ENCODE measurements at places on chromosomes 12 and 14.

GRCh38 chr12:112979041-112979680 is 842 bp downstream of the OAS2 start:
- no peak for DNase-seq

- DNase-seq, result no peak
These were observed 27.5 kb upstream of the JPH4 start for GRCh38 chr14:23605931-23606585.

DNA sequence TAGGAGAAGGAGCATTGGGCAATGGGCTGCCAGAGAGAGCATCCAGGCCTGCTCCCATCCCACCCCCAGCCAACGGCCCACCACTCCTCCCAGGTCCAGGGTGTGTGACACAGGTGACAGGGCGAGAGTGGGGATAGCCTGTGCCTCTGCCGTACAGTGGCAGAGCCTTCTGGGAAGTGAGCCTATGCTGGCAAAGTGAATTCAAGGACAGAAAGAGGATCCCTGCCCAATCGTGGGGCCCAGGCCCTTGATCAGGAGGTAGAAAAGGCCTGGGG is 553 bp upstream of the KRT79 start:
- no peak for DNase-seq

DNA sequence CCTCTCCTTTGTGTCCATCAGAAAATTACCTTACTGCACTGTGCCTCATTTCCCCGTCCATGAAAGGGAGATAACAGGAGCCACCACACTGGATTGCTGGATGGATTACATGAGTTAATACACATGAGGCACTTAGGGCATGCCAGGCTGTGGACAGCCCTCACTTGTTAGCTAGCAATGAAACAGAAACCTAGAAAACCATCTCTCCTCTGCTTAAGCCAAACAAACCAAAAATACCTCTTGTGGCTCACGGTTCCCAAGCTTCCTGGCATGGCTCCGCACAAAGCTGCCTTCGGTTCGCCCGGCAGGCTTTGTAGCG is 660 bp upstream of the HCFC2 start:
- no peak for DNase-seq

DNA sequence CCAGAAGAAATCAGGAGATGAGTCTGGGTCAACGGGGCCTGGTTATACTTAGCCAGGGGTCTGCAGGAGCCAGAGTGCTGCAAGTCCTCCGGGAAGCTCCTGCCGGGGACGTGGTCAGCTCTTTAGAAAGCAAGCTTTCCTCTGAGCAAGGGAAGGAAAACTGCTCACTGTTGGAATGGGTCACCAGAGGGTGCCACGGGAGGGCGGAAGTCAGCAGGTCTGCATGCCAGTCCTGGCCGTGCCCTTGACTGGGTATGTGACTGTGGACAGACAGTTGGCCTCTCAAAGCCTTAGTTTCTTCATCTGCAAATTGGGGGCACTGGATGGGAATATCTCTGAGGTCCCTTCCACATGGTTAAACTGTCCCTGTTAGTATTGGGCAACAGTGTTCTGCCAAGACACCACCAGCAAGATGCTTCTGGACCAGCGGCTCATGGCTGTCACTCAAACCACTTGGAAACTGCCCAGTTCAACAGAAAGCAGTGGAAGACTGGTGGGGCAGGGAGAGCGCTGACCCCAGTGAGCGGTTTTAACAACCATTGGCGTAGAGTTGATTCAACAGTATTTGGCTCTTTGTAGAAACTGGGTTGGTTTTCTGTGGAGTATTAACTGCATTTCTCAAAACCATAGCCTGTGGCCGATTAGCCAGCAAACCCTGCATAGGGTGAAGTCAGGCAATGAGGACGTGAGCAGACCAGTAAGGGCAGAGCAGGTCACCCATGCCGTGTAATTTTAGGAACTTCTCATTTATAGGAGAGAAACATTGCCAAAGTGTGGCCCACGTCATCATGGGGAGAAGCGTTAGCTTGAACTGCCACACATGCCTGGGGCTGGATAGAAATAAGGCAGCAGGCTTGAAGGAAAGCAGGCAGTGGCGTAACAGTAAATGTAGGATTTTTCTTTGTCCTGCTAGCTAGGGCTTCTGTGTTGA is 163.9 kb upstream of the PRMT8 start:
- no peak for DNase-seq

DNA sequence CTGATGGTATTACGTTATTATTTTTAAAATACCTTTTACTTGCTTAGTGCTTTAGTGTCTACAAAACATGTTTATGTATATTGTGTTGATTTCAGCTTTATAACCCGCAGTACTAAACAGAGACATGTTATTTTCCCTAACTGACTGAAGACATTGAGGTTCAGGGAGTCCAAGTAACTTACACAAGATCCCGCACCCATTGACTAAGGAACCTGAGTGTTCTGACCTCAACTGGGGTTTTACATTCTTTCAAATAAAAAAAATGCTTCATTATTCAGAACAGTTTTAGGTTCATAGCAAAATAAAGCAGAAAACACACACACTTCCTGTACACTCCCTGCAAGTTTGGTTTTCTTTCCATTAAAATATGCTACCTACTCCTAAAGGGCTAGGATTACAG is 60.4 kb upstream of the METAP2 start:
- DNase-seq, result no peak

DNA sequence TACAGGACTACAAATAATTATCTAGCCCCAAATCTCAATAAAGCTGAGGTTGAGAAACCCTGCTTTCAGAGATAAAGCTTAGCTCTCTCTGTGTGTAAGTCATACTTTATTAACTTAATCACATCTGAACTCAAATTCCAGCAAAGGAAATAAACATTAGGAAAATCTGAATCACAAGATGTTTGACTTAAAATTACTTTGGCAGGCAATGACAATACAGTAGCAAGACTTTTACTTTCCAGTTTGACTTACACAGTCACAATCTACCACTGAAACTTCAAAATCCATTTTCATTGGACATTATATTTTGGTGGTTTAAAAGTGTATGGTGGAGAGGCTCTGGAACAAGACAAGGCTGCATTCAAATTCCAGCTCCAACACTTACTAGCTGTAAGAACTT is 11.4 kb downstream of the TMEM116 start:
- no peak for DNase-seq

DNA sequence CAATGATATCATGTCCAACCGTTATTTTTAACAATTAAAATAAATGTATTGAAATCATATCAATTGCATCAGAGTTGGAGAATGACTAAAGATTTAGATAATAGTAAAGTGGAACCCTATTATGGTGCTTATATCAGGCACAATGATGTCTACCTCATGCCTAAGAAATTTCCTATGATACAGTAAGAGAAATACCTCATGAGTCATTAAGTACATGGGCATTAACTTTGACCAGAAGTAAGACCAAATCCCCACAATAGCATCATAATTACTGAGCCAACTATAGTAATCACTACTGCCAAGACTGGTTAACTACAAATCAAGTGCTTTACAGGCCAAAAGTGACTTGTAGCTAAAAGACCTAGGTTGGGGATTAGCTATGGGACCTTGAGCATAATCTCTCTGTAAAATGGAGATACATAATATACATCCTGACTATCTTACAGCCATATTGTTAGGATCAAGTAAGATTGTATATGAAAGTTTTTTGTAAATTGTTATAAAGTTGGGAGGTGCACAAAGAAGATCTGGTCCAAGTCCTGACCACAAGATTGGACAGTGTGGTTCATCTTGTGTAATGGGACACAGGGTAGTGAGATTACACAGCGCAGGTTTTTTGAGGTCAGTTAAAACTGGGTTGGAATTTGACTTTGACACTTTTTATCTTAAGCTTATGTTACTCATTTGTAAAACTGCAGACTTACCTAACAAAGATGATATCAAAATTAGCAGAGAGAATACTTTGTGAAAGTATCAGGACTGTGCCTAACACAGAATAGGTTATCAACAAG is 60.5 kb downstream of the ERGIC2 start:
- no peak for DNase-seq

DNA sequence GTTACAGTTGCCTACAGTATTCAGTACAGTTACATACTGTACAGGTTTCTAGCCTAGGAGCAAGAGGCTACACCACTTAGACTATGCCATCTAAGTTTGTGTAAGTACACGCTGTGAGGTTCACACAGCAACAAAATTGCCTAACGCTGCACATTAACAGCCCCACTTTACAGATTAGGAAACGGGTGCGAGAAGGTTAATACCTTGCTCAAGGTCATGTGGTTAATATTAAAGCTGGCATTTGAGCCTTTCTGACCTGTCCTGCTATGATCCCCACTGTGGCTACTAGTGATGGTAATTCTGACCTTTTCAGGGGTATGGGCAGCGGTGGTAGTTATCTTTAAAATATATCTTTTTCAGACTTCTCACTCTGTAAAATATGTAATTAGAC is 20.9 kb downstream of the ACVR1B start:
- DNase-seq, result no peak

GRCh38 chr12:87383680-87384079 is 645.5 kb downstream of the C12orf50 start:
- no peak for DNase-seq

DNA sequence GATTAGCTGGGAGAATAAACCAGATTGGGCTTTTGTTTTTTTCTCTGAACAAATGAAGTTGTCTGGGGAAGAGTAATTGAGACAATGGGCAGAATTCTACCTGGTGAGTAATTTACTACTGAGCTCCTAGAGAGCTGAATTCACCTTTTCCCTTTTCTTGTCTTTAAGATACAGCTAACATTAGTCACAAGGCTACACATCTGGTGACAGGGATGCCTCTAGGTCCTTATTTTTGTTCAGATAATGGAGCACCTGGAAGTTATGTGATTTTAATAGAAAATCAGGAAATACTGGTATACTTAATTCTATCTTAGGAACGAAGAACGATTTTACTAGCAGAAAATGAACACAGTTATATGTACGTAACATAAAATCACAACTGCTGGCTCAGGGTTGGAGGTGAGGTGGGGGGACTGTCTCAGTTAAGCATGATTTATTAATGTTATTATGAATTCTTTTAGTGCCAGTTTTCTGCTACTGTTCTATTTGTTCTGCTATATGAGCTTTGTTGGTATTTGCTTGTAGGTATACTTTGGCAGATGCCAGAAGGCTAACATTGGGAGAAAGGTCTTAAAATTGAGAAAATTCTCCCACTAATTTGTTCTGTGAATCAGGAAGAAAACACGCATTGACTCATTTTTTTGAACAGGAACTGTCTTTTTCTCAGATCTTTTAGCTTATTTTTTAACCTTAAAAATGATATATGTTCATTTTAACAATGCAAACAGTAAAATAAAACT is 482.7 kb upstream of the RGS6 start:
- DNase-seq, result no peak

GRCh38 chr12:109927622-109928021 is 27.5 kb downstream of the TCHP start:
- DNase-seq, result no peak

DNA sequence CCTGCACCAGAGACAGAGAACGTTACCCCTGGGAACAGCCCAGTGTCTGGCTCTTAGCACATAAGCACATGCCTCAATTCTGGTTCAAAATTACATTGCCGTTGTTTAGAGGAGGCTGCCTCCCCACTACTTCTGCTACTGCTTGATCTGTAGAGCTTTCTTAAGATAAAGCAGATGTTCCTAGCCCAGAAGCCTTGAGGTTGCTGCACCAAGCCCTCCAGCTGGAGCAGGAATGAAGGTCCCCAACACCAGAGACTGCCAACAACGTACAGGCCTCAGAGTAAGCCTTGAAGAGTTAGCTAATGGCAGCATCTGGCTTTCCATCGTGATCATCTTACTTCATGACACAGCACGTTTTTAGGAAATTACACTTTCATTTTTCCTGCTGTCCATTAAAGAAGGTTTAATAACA is 34.7 kb upstream of the AMIGO2 start:
- DNase-seq, result no peak

DNA sequence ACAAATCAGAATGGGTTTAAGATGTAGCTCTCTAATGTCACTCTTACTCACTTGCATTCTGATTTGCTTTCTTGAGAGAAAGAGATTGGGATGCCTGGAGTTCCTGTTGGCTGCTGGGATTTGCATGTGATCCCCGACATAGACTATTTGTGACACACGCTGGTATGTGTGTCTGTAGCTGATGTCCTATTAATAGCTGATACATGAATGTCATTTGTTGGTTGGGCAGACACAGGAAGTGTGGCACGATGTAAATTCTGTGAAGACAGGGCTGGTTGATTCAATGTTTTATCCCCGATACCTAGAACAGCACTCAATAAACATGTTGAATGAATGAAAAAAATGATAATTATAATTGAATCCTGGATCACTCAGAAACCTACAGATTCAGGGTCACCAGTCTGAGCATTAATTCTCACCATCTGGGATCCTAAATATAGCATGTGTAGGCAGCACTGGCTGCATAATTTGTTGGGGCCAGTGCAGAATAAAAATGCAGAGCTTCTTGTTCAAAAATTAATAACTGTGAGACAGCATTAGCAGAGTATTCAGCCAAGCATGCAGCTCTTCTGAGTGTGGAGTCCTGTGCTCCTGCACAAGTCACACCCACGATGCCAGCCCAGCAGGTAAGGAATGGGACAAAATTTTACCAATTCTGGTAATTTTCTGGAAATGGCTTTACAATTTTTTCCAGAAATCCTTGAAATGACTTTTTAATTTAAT is 35.5 kb upstream of the SOCS2 start:
- DNase-seq, result no peak

- DNase-seq, result no peak
These were observed 1.2 kb downstream of the GPR135 start for GRCh38 chr14:59463787-59464485.

GRCh38 chr14:59245809-59246295 is 57.4 kb downstream of the DAAM1 start:
- DNase-seq, result no peak

DNA sequence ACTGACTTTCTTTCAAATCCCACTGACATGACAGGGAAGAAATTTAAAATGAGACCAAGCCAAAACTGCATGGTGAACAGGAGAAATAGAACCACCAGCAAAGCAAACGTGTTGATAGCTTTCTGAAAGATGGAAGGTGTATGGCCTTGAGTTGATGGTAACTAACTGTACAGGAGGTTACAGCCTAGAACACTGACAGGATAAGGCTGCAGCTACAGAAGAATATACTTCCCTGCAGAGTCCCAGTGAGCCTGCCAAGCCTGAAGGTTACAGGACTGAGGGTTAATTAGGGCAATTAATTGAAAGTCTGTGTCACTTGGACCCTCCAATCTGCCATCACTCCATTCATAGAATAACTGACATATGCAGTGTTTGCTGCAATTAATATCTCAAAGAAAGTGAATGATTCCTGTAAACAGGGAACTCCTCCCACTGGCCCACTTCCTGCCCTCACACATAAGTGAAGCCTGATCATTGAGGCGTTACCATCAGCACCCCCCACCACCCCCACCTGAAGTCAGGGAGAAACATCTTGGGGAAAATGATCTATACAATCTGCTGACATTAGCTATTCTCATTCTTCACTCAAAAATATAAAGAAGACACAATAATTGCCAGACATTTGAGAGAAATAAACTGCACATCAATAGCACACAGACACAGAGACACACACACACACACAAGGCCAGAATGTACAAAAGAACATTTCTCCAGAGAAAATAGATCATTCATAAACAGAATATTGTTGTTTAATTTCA is 73.4 kb downstream of the GTF2A1 start:
- no peak for DNase-seq

DNA sequence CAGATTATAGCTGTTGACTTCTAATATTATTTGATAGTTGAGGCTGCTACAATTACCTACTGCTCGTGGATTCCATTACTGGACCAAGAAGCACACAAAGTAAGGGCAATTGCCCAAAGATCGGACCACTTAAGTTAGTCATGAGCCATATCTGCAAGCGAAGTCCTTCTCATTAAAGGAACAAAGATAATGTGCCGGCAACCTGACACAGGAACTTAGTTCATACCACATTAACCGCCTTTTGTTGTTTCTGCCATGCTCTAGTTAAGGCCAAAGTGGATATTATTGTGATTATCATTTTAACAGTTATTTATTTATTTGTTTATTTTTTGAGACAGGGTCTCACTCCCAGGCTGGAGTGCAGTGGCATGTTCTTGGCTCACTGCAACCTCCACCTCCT is 38.1 kb upstream of the TMED10 start:
- DNase-seq, result no peak
